ENCODE measurements at places on chromosomes 6 and 20. TPM values are rescaled to one million over a fixed set of nuclear protein-coding genes. Genes with fewer than 3 reads are reported as not detected.

Gene KIFC1
- 20.0 TPM for total RNA-seq

Gene YTHDF1
- 30.7 TPM for total RNA-seq

Gene ME1
- total RNA-seq = 39.7 TPM

Gene PAX1
- not detected for total RNA-seq

Gene TMEM217
- total RNA-seq = 2.9 TPM

Gene NRSN1
- total RNA-seq = not detected

Gene SNRPB
- total RNA-seq = 146 TPM

Gene ERVFRD-1
- not detected for total RNA-seq

Gene MYMX
- total RNA-seq = not detected

Gene EMILIN3
- total RNA-seq = not detected

Gene PI16
- under 0.01 TPM for total RNA-seq

Gene RHAG
- not detected for total RNA-seq

Gene EDN3
- total RNA-seq = not detected

Gene TFAP2C
- total RNA-seq = 18.1 TPM

Gene SLC24A3
- total RNA-seq = 4.2 TPM

Gene SAMD3
- total RNA-seq = 5.5 TPM

Gene PCSK2
- not detected for total RNA-seq

Gene ZCCHC3
- total RNA-seq = 11.2 TPM

Gene NPEPL1
- 23.7 TPM for total RNA-seq

Gene BACH2
- 0.64 TPM for total RNA-seq

Gene FNDC1
- total RNA-seq = under 0.01 TPM

Gene STX11
- 0.97 TPM for total RNA-seq

Gene RAB23
- total RNA-seq = 63.5 TPM

Gene TBXT
- not detected for total RNA-seq
